GM12878 (cell line): ENCODE measurements at places on chromosomes 16 and 17.

DNA sequence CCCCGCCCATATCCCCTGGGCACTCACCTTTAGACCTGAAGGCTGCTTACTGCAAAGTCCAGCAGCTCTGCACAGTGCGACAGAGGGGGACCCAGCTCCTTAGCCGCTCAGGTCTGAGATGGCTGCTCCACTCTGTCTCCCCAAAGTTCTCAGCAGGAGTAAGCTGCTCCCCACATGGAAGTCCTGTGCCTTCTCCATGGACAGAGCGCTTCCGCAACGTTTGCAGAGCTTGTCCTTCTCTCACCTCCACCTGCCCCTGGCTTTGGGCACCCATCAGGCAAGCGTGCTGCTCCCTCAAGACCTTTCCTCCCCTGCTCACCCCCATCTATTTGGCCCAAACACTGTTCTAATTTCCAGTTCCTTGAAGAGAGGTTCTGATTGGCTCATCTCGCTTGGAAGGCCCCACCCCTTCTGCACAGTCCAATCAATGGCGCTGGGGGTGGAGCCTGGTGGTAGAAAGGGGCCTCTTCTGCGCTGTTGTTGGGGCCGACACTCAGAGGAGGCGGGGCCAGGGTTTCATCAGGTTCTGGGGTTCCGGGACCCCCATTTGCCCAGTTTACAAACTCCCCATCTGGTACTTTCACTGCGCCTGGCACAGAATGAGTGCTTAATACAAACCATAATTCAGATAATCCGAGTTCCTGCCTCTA lies 137.2 kb downstream of the CYLD start:
- DNase-seq, result no peak

DNA sequence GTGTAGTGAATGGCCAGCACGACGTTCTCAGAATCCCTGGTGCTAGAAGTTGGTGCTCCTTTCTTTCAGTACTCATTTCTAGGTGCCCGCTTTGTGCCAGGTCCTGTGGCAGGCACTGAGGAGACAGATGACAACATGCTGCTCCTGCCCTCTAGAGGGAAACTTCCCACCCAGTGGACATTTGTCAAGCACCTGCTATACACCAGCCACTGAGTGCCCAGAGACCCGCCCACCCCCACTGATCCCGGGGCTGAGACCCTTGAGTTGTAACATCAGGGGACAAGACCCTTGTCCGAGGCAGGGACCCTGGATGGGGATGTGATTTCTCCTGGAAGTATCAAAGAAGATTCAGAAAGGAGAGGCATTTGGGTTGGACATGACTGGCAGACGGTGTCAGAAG lies 25.1 kb downstream of the UNC13D start:
- no peak for DNase-seq

DNA sequence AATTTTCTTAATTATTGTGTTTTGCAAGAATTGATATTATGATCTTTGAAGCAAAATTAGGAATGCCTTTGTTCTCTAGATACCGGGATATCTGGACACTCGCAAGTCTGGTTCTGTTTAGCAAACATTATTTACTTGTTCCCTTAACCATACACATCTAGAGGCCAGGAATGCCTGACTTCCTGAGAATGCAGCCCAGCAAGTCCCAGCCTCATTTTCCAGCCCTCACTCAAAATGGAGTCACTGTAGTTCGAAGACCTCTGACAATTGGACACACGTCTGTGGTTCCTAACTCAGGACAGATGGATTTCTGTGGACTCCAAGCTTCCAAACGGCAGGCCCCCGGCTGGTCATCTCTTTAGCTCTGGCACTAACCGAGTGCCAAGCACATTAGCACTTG lies 355.4 kb upstream of the RBFOX1 start:
- DNase-seq, result no peak

DNA sequence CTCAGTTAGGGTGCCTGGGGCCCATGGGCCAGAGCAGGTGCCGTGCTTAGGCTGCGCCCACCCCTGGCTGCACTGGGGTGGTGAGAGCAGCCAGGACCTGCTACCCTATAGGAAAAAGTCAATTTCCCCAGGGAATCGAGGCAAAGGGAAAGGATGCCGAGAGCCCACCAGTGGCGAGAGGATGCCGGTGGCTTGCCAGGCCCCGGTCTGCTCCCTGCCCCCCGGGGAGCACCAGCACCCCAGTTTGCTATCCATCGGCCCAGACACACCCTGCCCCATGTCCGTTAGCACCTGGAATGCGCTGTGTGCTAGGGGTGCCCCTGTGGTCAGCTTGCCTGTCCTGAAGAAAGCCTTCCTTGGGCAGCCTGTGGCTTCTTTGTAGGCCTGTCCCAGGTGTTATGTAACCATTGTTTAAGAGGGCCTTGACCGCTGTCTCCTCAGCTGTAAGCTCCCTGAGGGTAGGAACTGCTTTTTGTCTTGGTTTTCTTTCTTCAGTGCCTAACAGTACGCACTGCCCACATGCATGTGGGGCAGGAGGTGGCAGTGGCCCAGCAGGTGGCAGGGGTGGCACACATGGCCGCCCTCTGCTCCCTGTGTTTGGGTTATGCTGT lies 40.8 kb downstream of the NT5M start:
- DNase-seq, result no peak

DNA sequence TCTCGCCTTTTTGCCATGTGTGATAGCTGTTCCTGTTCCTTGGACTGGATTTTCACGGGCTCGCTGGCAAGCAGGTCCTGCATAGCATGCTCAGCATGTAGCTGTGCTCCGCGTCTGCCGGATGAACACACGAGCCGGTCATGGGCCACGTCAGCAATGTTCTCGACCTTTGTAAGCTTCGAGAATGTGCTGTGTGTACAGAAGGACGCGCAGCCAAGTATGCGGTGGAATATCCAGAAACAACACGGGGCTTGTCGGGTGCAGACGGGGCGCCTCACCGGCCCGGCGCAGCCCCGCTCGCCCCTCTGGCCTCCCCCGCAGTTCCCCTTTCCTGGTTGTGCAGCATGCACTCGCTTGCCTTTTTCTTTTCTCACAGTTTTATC lies 42.2 kb downstream of the RPTOR start:
- DNase-seq, result no peak

GRCh38 chr17:48478224-48479013 lies 48.4 kb upstream of the SKAP1 start:
- peak; percentile 84 for DNase-seq

GRCh38 chr17:31458829-31459228 lies 67.4 kb downstream of the RAB11FIP4 start:
- DNase-seq, result no peak
